ENCODE measurements at places on chromosomes 2 and 18.

DNA sequence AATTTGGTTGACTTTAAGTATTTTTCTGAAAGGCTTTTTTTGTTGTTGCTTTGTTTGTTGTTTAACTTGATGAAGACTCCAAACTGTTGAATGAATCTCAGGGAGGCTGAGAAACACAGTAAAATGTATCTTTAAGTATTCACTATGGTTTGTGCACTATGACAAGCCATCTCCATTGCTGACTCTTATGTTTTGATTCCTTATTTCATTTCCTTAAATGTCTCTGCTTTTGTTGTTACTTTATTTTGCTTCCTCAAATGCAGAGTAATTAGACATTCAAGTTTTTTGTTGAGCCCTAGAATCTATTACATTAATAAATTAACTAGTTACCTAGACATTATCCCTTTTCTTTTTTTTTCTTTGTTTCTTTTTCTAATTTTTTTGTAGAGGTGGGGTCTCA lies 46.3 kb upstream of the SLC39A10 start:
- DNase-seq = no peak

DNA sequence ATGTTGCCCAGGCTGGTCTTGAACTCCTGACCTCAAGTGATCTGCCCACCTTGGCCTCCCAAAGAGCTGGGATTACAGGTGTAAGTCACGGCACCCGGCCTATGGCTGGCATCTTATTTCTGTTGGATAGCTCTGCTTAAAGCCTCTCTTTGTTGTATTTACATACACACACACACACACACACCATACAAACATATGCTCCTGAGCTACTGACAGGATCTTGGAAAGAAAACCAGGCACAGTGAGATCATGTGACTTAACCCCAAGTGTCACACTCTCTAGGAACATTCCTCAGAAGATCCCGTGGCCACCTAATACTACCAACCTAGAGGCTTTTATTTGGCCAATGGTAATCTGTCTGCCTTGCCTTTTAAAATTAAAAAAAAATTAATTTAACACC lies 85.1 kb upstream of the HAAO start:
- DNase-seq = no peak

- no peak for DNase-seq
These were observed 403.4 kb upstream of the CDH7 start for GRCh38 chr18:65347446-65347845.

GRCh38 chr18:24002479-24002878 lies 12.1 kb upstream of the TTC39C start:
- no peak for DNase-seq

- DNase-seq = no peak
These were observed 66.7 kb downstream of the PTPN4 start for GRCh38 chr2:119826370-119826961.

- no peak for DNase-seq
These were observed 220.4 kb upstream of the TFPI start for GRCh38 chr2:187774551-187775071.

DNA sequence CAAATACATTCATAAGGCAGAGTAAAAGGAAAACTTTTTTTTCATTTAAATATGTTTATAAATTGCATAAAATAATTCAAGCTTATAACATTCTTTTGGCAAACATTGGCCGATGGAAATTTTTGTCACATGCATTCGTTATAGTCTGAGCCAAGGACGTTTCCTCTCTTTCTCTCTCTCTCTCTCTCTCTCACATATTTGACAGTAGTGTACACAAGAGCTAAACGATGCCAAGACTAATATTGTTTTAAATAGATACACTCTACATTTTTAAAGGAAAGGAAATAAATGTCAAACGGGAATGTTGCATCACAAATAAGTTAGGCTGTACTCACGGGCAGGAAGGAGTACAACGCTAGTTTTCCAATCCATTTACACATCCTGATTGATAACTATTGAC lies 251.1 kb upstream of the SMIM21 start:
- no peak for DNase-seq

- no peak for DNase-seq
These were observed 166.8 kb upstream of the SP5 start for GRCh38 chr2:170548304-170548703.

DNA sequence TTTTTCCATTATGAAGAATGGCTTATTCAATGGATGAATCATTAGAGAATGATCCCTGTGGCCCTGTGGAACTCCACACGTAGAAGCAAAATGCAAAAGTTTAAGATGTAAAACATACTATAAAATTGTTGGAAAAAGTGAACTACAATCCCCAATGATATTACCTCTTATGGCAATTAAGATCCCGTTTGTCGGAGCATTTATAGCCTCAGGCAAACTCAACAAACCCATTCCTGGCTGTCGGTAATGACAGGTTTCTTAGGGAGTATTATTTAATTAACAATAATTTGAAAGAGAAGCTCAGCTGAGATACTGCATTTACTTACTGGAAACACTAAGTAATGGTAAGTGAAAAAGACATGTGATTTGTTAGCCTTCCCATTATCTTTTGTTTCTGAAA lies 138.3 kb downstream of the CDH20 start:
- no peak for DNase-seq

DNA sequence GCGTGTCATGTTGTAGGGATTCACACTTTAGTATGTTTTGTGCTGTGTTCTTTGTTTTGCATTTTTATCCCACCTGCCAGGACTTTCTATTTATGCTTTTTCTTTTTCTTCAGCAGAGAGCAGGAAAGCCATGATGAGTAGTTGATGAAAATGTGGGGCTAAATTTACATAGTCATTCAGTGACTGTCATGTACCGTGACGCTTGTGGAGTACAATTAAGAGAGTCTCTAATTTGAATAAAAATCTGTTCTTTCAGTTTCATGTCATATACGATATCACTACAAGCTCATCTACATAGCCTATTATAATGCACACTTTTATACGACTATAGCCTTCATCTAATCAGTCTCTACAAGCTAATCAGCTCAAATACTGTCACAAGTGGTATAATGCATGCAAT lies 112.7 kb upstream of the SPATS2L start:
- DNase-seq = no peak

DNA sequence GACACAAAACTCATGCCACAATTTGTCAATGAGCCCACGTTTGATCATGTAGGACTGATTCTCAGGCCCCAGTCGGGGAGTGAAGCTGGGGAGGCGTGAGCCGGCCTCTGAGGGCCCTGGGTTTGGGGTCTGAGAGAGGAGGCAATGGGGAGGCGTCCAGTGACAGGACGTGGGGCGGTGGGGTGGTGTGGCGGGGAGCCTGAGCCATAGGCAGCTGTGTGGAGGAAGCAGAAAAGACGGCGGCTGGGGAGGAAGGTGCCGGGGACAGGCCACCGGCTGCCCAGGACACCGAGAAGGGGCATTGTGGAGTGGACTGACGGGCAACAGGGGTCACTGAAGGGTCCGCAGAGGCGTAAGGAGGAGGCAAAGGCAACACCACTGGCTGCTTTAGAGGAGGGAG lies 7.2 kb downstream of the CHPF start:
- DNase-seq = no peak

GRCh38 chr18:13279181-13280069 lies 60.9 kb downstream of the LDLRAD4 start:
- no peak for DNase-seq

DNA sequence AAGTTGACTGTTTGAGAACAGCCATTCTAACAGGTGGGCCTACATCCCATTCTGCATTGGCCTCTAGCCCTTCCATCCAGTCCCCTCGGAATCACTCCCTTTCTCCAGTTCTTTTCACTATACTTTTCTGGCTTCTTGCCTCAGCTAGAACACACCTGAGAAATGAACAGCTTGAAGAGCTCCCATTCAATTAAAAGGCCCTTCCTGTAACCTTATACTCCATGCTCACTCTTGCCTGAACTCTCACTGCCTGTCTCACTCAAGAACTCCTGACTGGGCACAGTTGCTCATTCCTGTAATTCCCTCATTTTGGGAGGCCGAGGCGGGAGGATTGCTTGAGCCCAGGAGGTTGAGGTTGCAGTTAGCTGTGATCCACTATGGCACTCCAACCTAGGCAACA lies 23.6 kb downstream of the CHRNA1 start:
- DNase-seq = no peak

GRCh38 chr2:102485147-102485785 lies 12.2 kb downstream of the SLC9A4 start:
- DNase-seq = no peak

- DNase-seq = no peak
These were observed 316.5 kb downstream of the EN1 start for GRCh38 chr2:118530976-118531375.

DNA sequence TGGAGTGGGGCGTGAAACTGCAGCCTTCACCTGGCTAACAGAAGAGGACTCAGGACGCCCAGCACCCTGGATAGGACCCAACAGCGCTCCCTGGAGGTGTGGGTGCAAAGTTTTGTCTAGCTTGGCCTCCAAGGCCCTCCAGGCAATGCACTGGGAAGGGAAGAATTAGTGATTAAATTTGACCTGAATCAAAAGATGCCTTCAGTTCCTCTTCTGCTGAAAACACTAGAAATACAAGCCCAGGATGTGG lies 779 bp upstream of the TRIB2 start:
- peak; percentile 44 for DNase-seq

GRCh38 chr2:35871672-35872071 lies 483.9 kb upstream of the CRIM1 start:
- DNase-seq = no peak

- no peak for DNase-seq
These were observed 46.1 kb downstream of the YES1 start for GRCh38 chr18:765764-766549.

DNA sequence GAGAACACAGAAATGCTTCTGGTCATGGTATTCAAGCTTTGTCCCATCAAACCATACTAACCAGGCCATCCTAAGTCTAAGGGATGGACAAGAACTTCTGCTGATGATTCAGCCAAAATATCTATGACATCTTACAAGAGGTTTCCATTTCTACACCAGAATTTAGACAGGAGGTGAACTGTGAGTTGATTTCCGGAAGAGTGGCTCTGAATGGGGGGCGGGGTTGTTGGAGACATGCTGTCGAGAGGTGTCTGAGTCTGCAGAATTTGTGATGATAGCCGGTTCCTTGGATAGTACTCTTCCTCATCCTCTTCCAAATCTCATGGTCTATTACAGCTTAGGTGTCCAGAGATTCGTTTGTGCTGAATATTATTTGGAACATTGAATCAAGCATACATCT lies 408.7 kb upstream of the TCF4 start:
- no peak for DNase-seq

DNA sequence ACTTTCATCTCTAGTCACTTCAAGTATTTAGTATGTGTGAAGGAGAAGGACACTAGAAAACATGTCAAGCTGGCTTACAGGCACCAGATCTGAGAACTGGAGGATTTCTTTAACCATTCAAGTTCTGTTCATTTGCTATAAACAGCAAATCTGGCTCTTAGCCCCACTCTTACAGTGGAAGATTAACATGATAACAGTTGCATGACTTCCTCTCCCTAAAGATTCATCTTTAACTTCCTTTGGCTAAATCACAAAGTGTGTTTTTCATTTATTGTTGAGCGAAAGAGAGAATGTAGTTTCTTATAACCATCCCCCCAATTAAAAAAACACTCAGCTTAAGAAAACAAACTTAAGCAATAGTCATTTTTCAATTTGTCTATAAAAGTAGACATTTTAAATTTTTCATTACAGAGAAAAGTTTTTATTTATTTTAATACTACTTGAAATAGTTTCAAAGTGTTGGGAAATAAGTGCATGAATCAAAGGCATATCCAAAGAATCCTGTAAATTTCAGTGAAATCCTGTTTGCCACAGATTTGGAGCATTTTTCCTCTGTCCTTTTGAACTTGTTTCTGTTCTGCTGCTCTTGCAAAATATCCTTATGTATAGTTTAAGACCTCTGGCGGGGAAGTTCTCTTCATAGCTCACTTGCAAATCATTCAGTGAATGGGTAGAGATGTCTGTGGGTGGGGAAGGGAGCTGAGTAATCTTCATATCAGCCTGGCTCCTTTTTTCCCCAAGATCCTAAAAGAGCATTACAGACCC lies 241.0 kb upstream of the RBBP8 start:
- no peak for DNase-seq

DNA sequence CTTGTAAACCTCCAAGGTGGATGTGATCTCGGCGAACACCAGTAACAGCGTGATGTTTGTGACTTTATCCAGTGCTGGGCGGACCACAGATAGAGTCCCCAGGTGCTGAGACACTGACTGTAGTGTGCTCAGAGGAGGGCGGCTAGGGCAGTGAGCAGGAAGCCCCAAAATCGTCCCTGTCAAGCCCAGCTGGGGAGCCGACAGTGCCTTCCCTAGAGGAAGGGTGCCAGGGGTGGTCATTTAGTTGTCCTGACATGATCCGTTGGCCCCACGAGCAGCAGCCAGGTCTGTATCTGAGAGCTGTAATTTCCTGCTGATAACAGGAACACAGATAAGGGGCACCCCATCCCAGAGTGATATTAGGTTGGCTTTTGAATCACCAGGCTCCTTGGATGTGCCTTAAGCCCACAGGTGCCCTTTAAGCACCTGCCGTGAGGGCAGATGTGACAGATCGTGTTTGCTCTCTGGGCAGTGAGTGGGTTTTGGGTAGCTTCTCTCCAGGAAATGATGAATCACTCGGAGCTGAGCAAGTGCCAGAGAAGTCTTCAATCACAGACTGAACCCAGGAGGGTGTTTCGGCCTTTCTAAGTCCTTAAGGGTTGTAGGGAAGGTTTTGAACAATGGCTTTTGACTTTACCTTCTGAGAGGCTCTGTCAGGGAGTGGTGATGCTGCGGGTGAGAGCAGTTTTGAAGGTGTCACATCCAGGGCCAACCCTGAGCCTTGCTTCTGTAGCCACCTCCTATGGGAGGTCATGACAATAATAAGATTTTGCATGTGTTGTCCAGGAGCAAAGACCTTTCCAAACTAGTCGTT lies 7.7 kb downstream of the LPIN1 start:
- DNase-seq = peak; percentile 45

- DNase-seq = no peak
These were observed 201.8 kb upstream of the KLHL14 start for GRCh38 chr18:32974421-32975162.

DNA sequence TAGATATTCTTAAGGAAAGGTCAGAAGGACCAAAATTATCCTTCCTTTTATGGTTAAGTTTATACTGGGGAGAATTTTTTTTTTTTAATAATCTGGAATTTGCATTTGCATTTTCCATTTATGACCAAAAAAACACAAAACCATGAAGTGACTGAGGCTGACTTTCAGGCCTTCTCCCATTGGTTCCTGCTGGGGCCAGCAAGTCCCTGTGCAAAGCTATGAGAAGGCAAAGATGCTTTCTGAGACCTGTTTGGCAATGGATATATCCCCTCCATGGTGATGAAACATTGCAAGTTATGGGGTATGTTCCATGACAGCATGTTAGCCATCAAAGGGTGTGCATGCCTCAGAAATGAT lies 60.8 kb downstream of the KIAA2012 start:
- no peak for DNase-seq

All from activated CD8-positive, alpha-beta memory T cell treated with anti-CD3 and anti-CD28 coated beads for 1 hour (primary cell).